ENCODE measurements at places on chromosomes 11 and 22.

GRCh38 chr11:37762079-37762478, 1164.0 kb upstream of the RAG2 start:
- DNase-seq: no peak

DNA sequence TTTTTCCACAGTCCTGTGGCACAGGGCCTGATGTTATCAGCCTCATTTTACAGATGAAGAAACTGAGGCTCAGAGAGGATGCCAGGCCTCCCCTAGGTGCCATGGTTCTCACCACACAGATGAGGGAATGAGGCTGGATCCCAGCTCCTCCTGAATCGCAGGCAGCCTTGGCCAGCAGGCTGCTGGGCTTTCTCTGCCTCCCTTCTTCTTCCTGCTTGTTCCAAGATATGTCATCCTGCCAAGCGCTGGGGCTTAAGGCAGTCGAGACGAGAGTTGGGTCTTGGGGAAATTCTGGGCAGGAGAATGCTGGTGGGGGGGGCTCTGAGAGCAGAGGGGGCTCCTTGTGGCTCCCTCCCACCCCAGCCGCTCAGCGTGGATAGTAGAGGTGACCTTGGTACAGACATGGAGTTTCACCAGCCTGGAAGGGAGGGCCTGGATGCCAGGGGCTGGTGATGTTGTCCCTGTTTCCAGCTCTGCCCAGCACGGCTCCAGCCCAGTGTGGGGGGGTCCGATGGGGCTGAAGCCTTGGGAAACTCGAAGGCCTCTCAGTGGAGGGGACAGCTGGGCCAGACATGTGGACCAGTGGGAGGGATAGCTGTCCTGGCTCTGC, 16.6 kb upstream of the MPPED1 start:
- no peak for DNase-seq

- no peak for DNase-seq
These were observed 46.4 kb upstream of the HORMAD2 start for GRCh38 chr22:30033901-30034300.

- no peak for DNase-seq
These were observed 155.6 kb upstream of the NCAM1 start for GRCh38 chr11:112805658-112806057.

- DNase-seq: no peak
These were observed 12.4 kb downstream of the PATE2 start for GRCh38 chr11:125766251-125766650.

- no peak for DNase-seq
These were observed 31.8 kb downstream of the MRGPRX1 start for GRCh38 chr11:18907391-18907790.

DNA sequence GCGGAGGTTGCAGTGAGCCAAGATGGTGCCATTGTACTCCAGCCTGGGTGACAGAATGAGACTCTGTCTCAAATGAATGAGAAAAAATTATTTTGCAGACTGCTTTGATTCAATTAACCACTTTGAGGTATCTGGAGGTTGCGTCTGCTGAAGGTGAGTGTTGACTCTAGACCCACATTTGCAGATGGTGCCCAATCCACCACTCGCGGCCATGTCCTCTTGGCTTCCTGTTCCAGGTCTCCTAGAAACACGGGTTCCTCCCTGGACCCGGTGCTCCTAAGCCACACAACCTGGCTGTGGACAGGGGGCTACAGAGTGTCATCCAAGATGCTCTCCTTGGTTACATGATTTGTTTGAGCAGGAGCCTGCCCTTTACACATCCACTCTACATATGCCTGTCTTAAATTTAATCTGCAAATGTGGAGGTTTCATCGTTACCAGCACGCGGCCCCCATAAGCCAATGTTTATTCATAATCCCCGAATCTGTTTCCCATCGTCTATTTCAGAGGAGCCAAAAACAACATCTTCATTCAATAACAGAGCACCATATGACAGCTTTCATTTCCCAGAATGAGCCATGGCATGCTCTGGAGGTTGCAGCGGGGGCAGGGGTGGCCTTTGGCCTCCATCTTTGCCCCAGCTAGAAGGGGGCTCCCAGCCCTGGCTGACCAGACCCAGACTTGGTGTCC, 377.2 kb downstream of the CTTN start:
- no peak for DNase-seq

DNA sequence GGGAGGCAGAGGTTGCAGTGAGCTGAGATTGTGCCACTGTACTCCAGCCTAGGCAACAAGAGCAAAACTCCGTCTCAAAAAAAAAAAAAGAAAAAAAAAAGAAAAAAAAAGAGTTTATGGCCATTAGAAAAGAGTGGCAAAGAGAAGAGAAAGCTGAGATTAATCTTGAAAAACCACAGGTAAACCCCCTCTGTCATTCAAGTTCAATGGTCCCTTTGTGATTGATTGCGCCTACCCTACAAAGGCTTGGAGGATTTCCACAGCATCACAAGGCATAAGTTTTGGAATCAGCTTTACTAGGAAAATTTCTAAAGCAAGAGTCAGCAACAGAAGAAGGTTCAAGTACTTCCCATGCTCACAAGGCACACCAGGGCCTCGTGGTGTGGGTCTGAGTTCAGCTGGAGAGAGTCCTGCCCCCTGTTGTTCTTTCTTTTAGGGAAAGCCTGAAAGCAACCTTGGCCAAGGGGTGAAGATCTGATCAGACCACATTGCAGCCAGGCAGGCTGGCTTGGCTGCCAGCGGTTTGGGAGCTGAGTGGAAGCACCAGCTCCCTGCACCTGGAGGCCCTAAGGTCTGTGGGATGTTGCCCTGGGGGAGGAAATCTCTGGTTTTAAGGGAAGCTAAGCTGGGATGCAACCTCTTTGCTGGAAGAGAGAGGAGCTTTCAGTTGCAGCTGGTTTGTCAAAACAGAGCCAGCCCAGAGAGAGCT, 41.8 kb downstream of the SLN start:
- DNase-seq: no peak

GRCh38 chr11:116778556-116778955, 5.8 kb upstream of the BUD13 start:
- no peak for DNase-seq

DNA sequence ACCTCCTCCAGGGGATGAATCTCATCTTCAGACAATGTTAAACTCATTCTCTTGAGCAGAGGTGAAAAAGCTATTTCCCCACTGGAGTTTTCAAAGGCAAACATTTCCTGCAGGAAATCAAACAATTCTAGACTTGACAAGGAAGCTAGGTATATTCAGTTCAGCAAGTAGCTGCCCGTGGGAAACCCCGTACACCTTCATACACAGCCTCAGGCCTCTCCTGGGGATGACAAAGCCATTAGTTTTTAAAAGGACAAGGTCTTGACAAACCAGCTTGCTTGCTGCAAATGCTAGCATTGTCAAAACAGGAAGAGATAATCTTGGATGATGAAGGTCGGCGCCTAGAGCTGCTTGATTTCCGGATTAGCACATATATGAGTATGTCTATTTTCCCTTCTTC, 1630.8 kb upstream of the TENM4 start:
- DNase-seq: no peak

GRCh38 chr11:130831976-130832375, 84.3 kb downstream of the SNX19 start:
- no peak for DNase-seq

GRCh38 chr22:43734370-43735150, 77.5 kb downstream of the EFCAB6 start:
- DNase-seq: no peak

- no peak for DNase-seq
These were observed 41.2 kb downstream of the STIM1 start for GRCh38 chr11:3896644-3897043.

- peak; percentile 67 for DNase-seq
These were observed 6.4 kb downstream of the STARD10 start for GRCh38 chr11:72787216-72788104.
